Activated naive CD4-positive, alpha-beta T cell treated with anti-CD3 and anti-CD28 coated beads for 36 hours (primary cell): ENCODE measurements at places on chromosomes 13 and 19.

GRCh38 chr13:60139272-60139671, 24.5 kb downstream of the DIAPH3 start:
- no peak overlapping the region for H3K27ac ChIP-seq
- no peaks in the 10 kb centered on the region for H3K36me3 ChIP-seq
- no peak for DNase-seq
- peaks cover 4% of the 10 kb centered on the region for H3K4me1 ChIP-seq
- no peaks in the 10 kb centered on the region for H3K27me3 ChIP-seq

GRCh38 chr13:52001120-52001731, 10.0 kb downstream of the ATP7B start:
- H3K4me3 ChIP-seq = no peak overlapping the region
- H3K36me3 ChIP-seq = no peaks in the 10 kb centered on the region
- no peak overlapping the region for H3K27ac ChIP-seq
- H3K4me1 ChIP-seq = no peaks in the 10 kb centered on the region

GRCh38 chr19:11949201-11949600, 15.6 kb upstream of the ZNF763 start:
- peaks cover 88% of the 10 kb centered on the region for H3K36me3 ChIP-seq
- peak overlapping the region; percentile 55 for H3K27ac ChIP-seq
- no peaks in the 10 kb centered on the region for H3K27me3 ChIP-seq
- no peaks in the 10 kb centered on the region for H3K4me1 ChIP-seq
- no peak overlapping the region for H3K4me3 ChIP-seq

GRCh38 chr19:43759515-43759914, 4.8 kb upstream of the SMG9 start:
- peaks cover 35% of the 10 kb centered on the region for H3K36me3 ChIP-seq
- peaks cover 61% of the 10 kb centered on the region for H3K4me1 ChIP-seq
- H3K27me3 ChIP-seq = no peaks in the 10 kb centered on the region
- peak overlapping the region; percentile 61 for H3K27ac ChIP-seq
- no peak for DNase-seq

GRCh38 chr19:3575949-3576673, 3.4 kb downstream of the HMG20B start:
- H3K27ac ChIP-seq = no peak overlapping the region
- H3K4me3 ChIP-seq = no peak overlapping the region
- H3K4me1 ChIP-seq = peaks cover 14% of the 10 kb centered on the region
- peaks cover 8% of the 10 kb centered on the region for H3K36me3 ChIP-seq
